Thoracic aorta (tissue), 2 donors: ENCODE measurements at places on chromosomes 7 and 10.

GRCh38 chr7:12281038-12281437 lies 69.9 kb downstream of the TMEM106B start:
- no peak for DNase-seq

DNA sequence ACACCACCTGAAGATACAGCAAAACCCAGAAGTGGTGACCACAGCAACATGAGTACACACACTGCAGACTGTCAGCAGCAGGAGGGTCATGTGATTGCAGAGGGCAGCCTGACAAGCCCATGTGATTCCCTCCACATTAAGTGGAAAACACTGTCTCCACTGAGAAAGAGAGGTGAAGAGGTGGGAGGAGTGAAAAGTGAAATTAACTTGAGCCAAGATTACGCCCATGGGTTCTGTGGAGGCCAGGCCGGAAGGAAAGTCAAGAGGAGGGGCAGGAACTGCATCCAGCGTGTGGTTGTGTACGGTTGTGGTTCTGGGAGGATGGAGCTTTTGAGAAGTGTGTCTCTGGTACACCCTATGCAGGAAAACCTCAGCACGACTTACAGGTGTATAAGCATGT lies 138.5 kb downstream of the PLXNA4 start:
- DNase-seq: no peak

- no peak for DNase-seq
Measured at GRCh38 chr10:21060626-21061025, 163.5 kb upstream of the NEBL start.

- no peak for DNase-seq
Measured at GRCh38 chr7:137519947-137520346, 176.4 kb upstream of the PTN start.

DNA sequence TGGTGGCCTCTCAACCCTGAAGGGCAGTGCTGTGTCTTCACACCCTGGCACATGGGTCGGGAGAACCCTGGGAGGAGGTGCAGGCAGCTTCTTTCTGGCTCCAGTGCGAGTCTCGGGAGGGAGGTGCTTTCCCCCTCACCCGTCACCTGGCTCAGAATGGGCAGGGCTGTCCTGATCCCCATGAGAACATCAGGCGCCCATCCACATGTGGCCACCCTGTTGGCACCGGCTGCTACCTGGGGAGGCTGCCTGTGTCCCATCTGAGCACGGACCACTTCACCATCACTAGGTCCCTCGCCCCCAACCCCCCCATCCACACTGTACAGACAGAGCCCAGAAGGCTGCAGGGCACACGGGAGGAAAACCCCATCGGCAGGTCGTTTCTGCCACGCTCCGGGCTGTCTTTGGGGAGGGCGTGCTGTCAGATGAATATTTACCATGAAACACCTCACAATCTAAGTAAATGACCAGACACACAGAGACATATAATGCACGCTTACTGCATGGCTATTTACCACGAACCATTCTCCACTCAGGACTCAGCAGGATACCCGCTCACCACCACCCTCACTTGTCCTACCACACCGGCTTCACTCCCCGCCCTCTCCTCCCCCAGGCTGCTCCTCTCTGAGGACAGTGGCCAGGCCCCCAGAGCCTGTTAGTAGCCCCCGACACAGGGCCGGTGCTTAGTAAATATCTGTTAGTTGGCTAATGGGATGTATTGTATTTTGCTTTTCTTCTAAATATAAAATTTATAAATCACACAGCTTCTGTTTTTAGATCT lies 282.2 kb downstream of the DNAJB6 start:
- DNase-seq: no peak

GRCh38 chr7:117630501-117630900 lies 150.7 kb downstream of the CFTR start:
- no peak for DNase-seq

DNA sequence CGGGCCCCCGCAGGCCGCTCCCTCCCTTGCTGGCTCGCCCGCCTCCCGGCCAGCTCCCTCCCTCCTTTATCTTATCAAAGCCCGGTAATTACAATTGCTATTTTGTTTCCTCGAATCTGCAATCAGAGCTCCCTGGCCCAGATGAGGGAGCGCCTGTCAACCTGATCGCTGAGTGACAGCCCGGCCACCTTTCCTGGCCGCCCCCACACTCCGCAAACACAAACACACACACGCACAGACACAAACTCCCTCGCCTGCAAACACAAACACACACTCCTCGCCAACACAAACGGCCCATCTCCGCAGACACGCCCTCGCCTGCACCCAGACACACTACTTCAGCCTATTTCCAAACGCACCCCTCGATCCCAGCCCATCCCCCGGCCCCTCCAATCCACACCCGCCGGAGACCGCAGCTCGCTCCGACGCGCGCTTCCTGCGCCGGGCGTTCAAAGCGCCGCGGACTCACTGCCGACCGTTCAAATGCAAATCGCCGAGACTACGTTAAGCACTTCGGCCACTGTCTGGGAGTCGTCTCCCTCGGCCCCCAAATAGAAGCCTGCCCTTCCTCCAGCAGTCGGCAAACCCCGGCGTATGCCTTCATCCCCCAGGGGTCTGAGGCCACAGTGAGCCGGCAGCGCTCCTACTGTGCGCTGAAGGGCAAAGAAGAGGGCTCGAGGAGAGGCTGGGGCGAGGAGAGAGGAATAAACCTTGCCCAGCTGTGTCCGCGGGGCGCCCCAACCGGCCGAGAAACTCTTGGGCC lies 3.0 kb upstream of the FGF8 start:
- DNase-seq: no peak

DNA sequence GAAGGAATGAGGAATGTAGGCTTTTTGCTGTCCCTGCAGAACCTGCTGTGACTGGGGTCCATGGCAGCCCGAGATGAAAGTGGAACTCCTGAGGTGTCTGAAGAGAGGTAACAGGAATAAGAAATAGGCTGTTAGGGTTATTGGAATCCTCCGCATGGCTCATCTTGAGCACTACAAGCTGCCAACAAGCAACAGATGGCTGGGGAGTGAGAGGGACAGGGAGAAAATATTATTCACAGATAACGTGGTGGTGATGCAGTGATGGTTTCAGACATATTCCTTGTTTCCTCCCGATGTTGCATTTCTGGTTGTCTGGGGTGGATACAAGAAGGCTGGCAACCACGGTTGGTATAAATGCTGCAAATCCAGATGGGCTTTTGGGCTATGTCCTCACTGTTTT lies 46.1 kb downstream of the AP3M1 start:
- no peak for DNase-seq

DNA sequence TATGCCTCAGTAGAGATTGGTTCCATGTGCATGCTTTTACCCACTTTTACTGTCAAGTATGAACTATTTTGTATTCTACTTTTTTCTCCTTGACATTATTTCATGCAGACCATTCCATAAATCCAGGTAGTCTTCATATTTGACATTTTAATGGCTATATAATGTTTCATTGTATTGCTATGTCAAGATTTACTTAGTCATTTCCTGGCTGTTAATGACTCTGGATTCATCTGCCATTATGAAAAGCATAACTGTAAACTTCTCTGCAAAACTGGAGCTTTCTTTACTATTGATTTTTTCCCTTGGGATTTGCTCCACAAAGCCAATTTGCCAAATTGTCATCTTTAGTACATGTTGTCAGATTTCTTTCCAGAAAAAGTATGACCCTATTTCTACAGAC lies 6.8 kb upstream of the MSRB2 start:
- no peak for DNase-seq

- no peak for DNase-seq
Measured at GRCh38 chr10:6123532-6123931, 34.7 kb downstream of the RBM17 start.
